Right ventricle myocardium superior (tissue), 1 donor: ENCODE measurements at places on chromosomes 5 and 9. TPM values are rescaled to one million over a fixed set of nuclear protein-coding genes. Genes with fewer than 3 reads are reported as not detected.

Gene DCTN4
- total RNA-seq, result 45.2 TPM

Gene PCDHGB2
- total RNA-seq, result 9.2 TPM

Gene PCDHGA9
- 4.3 TPM for total RNA-seq

Gene ARHGAP26
- total RNA-seq, result 32.5 TPM

Gene EFNA5
- 25.7 TPM for total RNA-seq

Gene CDK7
- total RNA-seq, result 14.8 TPM

Gene PCDHB16
- total RNA-seq, result 2.2 TPM

Gene FRMPD1
- 1.6 TPM for total RNA-seq
